NCI-H187 treated with DMSO at 0.1 percent for 48 hours (cell line): ENCODE measurements at places on chromosomes 3 and 15.
A peak's percentile ranks its signal among the peaks of the same experiment; 100 is the strongest.

DNA sequence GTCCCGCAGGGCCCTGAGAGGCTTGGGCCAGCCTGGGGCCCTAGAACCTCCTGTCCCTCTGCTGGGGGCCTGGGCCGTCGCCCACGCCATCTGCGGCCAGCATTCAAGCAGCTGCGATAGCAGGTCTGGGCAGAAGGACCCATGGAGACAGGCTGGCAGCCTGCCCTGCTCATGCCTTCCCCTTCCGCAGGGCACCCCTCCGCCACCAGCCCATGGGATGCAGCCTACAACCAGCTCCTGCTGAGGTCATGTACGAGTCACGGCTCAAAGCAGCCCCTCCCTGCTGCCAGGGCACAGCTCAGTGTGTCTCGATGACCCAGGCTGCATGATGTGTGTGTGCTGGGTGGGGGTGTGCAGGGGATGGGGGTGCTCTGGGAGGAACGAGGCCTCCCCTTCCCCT, 27.8 kb downstream of the DUSP7 start:
- DNase-seq: no peak

DNA sequence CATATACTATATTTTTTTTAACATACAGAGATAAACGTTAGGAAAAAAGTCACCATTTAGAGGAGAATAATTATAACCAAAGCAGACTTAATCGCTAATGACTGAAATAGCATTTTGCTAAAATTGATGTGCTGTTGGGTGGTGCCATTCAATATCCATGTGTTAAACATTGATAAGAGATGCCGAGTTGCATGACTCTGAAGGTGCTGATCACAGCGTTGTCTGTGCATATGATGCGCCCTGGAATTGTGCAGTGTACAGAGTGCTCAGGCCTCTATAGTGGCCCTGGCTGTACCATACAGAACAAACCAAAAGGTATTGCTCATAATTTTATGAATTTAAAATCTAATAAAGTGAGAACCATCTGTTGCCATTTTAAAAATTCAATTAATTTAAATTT, 168.3 kb downstream of the MEIS2 start:
- no peak for DNase-seq

GRCh38 chr3:104911376-104911775, 455.3 kb upstream of the ALCAM start:
- no peak for DNase-seq

GRCh38 chr3:184261270-184261853, at the start of gene CAMK2N2:
Gene CAMK2N2 (minus strand): TSS chr3:184261553. CDS start chr3:184261285, 268 bp downstream.
- DNase-seq: peak; percentile 65

- no peak for DNase-seq
Observed at GRCh38 chr3:85162905-85163304, 204.1 kb downstream of the CADM2 start.

DNA sequence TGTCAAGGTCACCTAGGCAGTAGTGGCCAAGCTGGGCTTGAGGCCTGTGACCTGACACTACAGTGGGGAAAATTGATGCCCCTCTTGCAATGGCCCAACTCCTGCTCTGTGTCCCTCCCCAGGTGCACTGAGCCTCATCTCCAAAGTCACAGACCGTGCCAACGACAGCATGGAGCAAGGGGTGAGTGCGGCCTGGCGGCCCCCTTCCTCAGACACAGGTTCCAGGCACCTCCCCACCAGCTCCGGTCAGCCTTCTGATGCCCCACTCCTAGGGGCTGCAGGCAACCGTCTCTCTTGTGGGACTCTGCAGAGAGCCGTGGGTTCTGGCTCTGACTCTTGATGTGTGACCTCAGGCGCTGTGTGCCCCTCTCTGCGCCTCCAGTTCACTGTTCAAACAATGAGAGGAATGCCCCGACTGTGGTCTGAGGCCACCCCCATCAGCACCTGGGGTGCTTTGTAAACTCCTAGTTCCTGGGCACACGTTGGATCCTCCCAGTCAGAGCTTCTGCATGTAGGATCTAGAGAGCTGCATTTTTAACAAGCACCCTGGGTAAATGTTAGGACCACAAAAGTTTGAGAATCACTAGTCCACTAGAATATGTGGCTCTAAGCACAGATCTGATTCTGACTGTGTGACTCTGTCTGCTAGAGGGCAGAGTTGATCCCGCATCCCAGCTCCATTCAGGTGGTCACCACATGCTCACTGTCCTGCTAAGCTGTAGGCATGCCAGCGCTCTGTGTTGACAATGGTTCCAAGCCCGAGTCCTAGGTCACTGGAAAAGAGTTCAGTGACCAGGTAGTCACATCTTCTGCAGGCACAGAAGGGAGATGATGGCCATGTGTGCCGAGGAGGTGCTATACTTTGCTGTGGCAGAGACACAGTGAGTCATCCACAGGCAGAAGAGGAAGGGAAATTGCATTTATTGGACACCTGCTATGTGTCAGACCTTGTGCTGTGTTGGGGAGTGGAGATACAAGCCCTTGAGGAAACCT, 46.2 kb upstream of the NR2C2 start:
- no peak for DNase-seq

GRCh38 chr15:61079529-61079928, 149.6 kb downstream of the RORA start:
- no peak for DNase-seq

DNA sequence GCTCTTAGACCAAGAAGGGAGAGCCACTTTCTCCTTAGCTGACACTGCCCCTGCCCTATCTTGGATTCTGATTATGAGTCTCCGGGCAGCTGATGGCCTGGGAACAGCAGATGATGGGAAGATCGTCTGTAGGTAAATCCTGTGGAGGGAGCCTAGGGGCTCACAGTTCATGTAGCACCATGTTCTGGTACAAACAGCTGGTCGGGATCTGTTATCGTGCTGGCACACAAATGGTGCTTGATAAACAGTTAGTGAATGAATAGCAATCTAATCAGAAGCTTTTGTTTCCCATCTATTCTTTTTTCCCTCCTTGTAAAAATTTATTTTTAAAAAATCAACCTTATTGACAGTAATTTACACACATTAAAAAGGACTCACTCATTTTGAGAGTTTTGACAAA, 26.8 kb downstream of the CDCP1 start:
- DNase-seq: no peak
